ENCODE measurements at places on chromosomes 13 and 19.

DNA sequence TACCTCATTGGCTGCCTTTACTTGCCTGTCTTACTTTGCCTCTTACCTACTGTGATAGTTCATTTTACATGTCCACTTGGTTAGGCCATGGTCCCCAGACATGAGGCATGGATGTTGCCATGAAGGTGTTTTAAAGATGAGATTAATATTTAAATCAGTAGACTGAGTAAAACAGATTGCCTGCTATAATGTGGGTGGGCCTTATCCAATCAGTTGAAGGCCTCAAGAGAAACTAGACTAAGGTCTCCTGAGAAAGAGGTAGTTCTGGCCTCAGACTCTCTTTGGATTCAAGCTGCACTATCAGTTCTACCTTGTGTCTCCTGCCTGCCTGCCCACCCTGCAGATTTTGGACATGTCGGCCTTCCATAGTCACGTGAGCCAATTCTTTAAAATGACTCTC is 26.1 kb downstream of the ADGRE3 start:
- no peak for DNase-seq

GRCh38 chr19:13090511-13091231 is 12.0 kb downstream of the LYL1 start:
- DNase-seq = no peak

GRCh38 chr19:9700229-9700981 is 25.5 kb upstream of the ZNF562 start:
- DNase-seq = no peak

GRCh38 chr13:94550062-94550738 is 45.8 kb downstream of the TGDS start:
- peak; percentile 50 for DNase-seq

DNA sequence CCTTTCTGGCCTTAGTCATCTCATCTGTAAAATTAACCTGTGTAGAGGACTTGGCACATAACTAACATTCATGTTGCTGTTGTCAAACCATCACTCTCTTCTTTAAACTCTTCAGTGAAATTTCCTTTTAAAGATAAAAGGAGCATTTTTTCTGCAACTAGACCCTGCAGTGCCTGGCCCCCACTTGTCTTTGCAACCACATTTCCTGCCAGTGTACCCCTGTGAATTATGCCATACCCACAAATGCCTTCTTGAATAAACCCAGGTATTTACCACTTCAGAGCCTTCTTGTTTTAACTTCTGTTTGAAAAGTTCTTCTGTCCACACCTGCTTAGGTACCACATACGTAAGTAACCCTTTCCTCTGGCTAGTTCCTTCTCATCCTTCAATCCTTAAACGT is 118.8 kb downstream of the CDK8 start:
- DNase-seq = no peak

DNA sequence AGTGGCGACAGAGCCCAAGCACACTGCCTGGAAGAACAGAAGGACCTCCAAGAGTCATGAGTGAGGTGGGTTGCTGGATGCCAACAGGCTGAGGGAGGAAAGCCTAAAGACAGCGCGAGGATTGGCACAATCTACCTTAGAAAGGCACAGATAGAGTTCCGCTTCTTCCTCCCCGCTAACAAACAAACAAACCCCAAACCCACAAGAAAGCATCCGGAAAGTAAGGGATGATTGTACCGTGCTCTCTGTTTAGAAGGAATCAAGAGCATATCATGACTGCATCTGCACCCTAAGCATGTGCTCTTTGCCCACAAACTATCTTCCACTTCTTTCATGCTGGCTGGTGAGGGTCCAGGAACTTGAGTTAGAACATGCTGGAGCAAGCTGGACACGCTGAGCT is 233.0 kb upstream of the KLF12 start:
- DNase-seq = no peak

- DNase-seq = no peak
These were observed 92.8 kb upstream of the TPP2 start for GRCh38 chr13:102504002-102504401.

- no peak for DNase-seq
These were observed 3.6 kb downstream of the LRRC25 start for GRCh38 chr19:18393836-18394235.

DNA sequence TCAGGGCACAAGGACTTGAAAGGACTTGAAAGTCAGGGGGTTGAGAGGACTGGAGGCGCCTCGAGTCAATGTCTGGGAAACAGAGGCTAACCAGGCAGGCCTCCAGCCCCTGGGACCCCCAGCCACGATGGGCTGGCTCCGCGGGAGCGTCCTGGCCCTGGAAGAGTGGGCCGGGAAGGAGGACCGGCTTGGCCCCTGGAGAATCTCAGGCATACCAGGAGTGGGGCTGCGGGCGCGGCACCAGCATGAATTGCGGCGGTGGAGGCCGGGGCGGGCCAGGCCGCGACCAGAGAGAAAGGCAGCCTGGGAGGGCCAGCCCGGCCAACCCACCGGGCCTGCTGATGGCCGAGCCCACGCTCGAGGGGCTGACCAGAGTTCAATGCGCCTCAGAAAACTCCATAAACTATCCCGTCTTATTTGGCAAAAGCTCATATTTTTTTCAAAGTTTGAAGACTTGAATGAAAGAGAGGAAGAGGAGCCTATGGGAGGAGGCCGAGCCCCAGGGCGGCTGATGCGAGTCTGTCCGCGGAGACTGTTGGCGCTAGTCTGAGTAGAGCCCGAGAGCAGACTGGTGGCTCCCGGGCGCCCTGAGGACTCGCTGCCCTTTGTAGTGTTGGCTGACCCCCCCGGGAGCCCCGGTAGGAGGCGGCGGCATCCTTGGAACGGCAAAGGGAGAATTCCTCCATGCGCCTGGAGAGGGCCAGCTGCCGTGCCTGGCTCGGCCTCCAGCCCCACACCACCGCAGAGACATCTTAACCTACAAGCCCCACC is 68.0 kb downstream of the MLLT1 start:
- peak; percentile 63 for DNase-seq

DNA sequence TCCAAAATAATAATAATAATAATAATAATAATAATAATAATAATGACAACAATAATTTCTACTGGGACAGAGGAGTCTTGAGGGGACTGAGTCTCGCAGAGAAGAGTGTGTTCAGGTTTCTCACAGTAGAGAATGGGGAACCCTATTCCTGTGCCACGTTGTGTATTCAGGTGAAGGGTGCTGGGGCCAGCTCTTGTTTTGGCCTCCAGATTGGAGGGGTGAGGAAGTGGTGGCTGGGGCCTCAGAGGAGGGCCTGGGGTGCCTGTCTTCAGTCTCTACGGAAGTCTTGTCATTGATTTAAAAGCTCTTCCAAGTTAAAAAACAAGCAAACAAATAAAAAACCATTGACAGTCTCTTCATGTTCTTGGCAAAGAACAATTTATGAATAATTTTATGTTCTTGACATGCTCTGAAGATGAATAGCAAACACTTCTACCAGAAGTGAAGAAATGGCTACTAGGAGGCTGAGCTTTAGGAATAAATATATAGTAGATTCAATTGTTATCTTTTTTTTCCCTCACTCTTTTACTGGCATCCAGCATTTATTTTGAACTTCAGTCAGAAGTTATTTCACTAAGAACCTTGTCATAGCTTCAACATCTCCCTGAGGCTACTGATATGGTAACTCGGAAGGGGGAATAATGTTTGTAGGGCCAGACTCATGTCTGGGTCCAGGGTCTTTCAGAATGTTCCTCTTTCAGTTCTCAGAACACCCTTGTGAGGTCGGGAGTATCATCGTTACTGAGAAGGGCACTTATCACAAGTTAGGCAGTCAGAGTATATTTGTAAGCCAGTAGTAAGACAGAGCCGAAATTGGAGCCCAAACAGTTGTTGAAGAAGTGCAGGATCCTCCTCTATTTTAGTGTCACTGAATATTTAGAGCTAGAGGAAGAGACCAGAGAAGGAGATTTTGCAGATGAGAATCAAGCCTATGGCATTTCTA is 13.1 kb downstream of the LRCH1 start:
- no peak for DNase-seq

GRCh38 chr19:50974702-50975556 is 5.5 kb upstream of the KLK6 start:
- no peak for DNase-seq

DNA sequence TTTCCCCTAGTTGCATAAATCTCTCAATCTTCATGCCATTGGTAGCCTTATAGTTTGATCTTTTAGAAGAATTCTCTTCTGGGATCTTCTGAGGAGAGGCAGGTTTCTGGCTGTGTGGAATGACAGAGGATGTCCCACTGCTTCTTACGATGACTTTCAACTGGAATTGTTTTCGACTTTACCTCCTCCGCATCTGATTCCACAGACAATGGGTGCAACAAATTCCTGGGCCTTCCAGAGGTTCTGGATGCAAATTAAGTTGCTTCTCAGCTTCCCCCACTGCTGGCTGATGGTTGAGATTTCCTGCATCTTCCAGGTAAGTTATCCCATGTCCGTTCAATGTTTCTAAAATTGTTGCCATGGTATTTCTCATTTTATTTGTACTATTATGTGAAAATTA is 142.3 kb upstream of the TSC22D1 start:
- peak; percentile 68 for DNase-seq

- peak; percentile 97 for DNase-seq
These were observed at the start of gene PPP1R13L for GRCh38 chr19:45404557-45405434. TSS of gene PPP1R13L (minus strand) at chr19:45405069. CDS start at chr19:45398318, 6,751 bp downstream.

DNA sequence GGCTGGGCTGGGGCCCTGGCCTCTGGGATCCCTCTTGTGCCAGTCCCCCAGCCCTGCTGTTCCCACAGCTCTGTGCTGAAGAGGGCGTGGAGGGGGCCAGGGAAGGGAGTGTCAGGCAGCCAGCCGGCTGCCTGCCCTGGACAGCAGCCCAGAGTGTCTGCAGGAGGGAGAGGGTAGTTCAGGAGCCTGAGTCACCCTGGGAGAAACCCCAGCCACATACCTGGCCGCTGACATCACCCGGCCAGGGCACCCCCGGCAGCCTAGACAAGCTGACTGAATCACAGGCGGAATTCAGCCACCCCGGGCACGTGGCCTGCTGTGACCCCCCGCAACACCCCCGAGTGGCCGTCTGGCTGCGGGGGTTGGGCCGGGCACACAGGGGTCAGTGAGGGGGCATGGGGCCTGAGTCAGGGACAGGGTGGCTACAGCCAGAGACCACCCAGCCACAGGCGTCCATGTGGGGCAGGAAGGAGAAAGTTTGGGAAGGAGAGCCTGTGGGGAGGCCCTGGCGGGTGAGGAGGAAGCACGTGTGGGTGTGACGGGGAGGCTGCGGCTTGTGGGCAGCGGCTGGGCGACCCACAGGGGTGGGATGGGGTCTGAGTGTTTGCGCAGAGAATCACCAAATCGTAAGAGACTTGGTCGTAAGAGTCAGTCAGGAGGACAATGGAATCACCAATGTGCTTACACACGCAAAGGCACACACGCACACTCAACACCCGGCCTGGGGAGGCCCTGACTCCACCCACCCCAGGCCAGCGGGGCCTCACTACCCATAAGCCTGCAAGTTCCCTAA is 11.9 kb upstream of the FOSB start:
- peak; percentile 98 for DNase-seq

DNA sequence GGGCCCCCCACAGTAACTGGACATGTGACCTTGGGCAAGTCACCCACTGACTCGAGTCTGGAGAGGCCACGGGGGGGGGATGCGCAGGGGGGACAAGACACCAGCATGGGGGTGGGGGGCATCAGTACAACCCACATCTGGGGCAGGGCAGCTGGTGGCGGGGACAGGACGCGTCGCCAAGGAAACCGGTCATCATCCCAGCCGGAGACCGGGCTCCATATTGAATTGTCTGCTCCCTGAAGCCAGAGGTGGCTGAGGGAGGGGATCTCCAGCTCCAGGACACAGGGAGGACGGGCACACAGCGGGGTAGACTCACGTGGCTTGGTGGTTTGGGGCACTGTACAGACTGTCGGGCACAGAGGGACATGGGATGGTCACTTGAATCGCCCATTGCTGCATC is 11.4 kb downstream of the ONECUT3 start:
- DNase-seq = no peak

GRCh38 chr19:11268783-11269267 is 6.5 kb upstream of the DOCK6 start:
- DNase-seq = no peak

DNA sequence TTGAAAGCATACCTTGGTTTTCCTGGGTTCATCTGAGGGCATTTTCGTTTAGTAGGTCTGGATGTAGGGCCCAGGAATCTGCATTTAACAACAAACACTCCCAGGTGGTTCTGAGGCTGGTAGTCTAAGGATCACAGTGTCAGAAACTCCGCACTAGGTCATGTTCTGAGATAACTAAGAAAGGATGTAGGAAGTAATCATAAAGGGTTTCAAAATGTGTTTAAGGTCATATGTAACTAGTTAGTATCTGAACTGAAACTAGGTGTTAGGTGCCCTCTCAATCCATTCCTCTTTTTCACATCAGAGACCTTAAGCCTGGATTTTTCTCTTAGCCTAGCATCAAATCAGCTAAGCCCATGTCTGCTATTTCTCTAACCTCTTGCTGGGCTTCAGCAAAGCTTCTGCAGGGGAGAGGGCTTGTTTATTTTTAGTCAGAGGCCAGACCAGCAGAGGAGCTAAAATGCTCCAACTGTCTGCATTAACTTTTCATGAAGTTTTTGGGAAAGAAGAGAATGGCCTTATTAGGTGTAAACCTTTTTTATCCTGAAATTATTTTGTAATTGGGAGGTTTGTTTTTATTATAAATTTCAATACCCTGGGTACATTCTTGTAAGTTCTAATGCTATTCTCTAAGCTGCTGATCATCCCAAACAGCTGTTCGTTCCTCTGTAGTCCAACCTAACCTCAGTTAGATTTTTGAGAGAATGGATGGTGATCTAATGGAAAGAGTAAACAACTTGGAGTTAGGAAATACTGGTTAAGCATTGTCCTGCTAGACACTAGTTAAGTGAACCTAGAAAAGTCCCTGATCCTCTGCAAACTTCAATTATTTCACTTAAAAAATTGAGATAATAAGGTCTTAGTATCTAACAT is 262.8 kb upstream of the RFC3 start:
- DNase-seq = no peak

DNA sequence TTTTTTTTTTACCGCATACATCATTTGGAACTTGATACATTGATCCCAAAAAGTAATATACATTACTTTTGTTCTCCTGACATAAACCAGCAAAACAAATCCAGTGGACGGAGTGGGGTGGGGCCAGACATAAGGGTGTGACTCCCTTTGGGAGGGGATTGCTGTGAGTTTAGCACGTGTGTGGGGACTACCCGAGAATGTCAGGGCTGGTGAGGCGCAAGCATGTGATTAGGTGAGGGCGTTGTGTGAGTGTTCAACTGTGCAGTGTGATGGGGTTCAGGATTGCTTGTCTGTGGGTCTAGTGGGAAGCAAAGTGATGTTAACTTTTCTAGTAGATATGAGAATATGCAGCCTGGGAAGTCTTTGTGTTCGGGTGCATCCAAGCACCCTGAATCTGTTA is 468.0 kb downstream of the TSHZ3 start:
- no peak for DNase-seq

- peak; percentile 86 for DNase-seq
These were observed 20.0 kb upstream of the POSTN start for GRCh38 chr13:37618554-37618953.

GRCh38 chr13:110057052-110057451 is 249.9 kb downstream of the COL4A1 start:
- no peak for DNase-seq

GRCh38 chr19:2549701-2550191 is 73.8 kb downstream of the GADD45B start:
- DNase-seq = peak; percentile 49

GRCh38 chr13:23752111-23753001 is 136.8 kb downstream of the MIPEP start:
- no peak for DNase-seq
